Fibroblast of skin of abdomen (primary cell): ENCODE measurements at places on chromosomes 16 and 17.
A peak's percentile ranks its signal among the peaks of the same experiment; 100 is the strongest.

DNA sequence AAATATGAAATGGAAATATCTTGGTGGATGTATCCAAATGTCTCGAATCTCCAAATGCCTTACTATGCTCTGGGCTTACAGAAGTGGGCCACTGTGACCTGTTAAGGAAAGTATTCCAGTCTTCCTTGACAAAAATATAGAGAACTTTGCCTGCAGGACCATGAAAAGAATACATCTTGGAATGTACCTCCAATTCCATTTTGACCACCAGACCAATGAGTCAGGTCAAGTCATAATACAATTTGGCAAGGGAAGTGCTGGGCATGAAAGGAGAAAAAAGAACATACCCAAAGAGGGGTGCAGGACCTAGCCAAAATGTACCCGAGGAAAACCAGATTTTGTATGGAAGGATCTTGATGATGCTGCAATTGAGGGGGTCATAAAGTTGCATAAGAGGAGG is 1153.7 kb upstream of the GOT2 start:
- no peak for DNase-seq

DNA sequence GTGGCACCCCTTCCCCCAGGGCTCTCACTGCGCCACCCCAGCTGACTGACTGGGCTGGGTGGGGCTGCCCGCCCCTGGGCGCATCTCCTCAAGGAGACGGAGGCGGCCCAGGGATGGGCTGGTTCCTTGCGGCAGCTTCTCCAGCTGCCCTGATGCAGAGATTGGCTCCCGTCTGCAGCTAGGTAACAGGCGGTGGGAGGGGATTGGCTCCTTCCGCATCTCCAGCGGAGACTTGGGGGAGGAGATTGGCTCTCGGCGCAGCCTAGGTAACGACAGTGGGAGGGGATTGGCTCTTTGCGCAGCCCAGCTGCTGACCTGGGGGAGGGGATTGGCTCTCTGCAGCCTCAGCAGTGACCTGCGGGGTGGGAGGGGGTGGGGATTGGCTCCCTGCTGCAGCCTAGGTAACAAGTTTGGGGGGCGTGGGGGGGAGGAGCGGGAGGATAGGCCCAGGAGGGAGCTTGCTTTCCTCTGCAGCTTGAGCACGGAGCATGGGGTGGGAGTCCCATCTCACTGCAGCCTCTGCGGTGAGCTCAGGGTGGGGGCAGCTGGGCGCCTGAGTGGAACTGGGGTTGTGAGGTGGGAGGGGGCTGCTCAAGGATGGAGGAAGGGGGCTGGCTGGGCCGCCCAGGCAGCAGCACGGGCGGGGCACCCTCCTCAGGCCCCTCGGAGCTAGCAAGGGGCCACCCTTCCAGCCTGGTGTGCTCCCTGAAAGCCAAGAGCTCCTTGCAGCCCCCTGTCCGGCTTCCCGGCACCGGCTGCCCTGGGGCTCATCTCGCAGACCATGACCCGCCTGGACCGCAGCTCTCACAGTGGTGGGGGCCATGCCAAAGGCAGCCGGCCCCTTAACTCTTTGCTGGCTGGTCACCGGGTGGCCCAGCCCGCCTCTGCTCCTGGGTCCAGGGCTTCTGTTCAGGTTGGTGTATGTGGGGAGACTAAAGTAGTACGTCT is 6.4 kb downstream of the NFE2L1 start:
- peak; percentile 81 for DNase-seq

- no peak for DNase-seq
Observed at GRCh38 chr17:77303620-77304019, 162.9 kb downstream of the SEC14L1 start.

- DNase-seq, result no peak
Observed at GRCh38 chr16:81818568-81818896, 39.4 kb downstream of the PLCG2 start.

DNA sequence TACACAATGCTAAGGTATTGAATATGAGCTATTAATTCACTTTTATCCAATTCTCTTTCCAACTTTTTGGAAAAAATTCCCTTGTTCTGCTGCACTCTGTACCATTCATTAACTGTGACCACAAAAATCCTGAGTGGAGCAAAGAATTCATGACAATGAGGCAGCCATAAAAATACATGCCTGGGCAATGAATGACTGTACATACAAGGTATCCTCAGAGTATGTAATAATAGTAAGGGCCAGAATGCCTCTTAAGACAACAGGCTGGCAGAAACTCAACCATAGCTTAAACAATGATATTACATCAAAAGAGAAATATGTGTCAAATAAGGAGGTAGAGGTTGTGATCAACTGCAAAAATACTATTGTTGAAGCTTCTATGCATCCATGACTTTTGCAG is 74.7 kb upstream of the CA10 start:
- DNase-seq, result no peak

DNA sequence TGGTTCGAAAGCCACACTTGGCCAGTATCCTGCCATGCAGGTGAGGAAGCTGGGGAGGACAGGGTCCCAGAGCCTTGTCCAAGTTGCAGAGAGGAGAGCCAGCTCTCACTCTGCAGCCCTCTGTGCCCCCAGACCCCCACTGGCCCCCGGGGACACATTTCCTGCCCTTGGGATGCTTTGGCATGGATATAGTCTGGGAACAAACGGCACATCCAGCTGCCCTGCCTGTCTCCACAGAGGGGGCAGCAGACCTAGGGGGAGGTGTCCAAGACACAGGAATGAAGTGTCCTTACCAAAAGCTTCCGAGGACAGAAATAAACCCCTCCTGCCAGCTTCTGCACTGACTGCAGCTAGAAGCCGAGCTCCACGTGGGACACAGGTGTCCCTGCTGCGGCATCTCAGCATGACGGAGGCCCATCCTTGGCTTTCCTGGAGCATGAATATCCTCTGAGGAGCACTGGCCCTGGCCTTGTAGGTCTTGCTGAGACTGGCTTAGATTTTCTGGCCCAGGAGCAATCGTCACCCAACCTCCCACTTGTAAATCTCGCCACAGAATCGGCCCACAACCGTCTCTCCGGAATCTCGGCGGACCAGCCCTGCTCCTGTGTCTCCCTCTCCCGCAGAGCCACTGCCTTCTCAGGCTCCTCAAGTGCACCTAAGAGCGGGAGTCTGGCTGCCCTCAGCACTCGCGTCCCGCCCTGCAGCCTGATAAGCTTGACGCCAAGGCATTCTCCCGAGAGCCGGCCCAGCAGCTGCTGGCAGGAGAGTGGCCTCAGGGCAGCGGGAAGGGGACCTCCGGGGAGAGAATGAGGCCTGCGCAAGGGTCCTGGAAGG is 1.1 kb upstream of the CAPN15 start:
- peak; percentile 16 for DNase-seq

DNA sequence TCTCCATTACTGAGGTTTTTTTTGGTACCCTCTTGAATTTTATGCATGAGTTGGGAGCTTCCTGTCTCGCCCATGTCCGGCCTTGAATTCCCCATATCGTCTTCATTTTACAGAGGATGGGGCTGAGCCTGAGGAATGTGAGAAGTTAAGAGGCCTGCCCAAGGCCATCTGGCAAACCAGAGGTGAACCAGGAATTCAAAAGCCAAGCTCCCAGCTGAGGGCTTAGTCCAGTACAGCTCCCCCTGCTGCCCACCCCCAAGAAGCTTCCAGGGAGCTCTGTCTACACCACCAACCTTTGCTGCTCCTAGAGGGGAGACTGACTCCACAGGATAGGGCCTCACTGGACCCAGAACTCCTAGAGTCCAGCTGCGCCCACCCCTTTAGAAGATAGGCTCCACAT is 20.7 kb upstream of the C16orf78 start:
- DNase-seq, result peak; percentile 4

GRCh38 chr16:89581045-89581695 is 5.6 kb downstream of the CPNE7 start:
- DNase-seq, result peak; percentile 98

DNA sequence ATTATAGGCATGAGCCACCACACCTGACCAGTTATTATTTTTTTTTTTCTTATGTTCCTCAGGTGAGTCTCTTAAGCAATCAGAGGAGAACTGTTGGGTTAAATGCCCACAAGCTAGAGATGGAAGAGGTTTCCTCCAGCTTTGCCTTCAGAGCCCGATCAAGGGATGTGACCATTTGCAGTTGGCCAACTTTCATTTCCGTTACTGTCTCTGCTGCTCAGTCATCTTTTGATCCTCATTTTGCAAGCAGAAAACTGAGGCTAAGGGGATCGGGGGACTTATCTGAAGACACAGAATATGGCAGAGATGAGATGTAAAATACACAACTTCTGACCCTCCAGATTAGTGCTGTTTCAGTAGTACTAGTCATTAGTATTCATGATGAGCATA is 188.8 kb downstream of the RAB11FIP4 start:
- DNase-seq, result no peak

- no peak for DNase-seq
Observed at GRCh38 chr16:69116906-69117305, 11.5 kb downstream of the HAS3 start.

DNA sequence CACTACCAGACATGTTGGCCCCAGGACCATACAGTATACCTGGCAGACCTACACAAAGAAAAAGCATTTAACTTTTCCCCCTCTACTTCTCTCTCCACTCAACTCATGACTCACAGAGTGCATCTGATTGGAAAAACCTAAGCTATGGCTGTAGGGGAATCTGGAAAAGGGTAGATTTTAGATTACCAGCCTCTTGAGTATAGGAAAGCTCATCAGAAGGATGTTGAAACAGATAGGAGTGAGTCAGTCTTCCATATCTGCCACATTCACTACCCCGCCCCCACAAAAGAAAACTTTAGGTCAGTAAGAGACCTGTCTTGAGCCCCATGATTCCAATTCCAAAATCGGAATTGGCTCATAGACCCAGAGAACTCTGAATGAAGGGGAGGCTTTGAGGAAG is 12.3 kb downstream of the KRT9 start:
- DNase-seq, result peak; percentile 19

GRCh38 chr17:31388351-31388750 is 3.1 kb upstream of the RAB11FIP4 start:
- no peak for DNase-seq

DNA sequence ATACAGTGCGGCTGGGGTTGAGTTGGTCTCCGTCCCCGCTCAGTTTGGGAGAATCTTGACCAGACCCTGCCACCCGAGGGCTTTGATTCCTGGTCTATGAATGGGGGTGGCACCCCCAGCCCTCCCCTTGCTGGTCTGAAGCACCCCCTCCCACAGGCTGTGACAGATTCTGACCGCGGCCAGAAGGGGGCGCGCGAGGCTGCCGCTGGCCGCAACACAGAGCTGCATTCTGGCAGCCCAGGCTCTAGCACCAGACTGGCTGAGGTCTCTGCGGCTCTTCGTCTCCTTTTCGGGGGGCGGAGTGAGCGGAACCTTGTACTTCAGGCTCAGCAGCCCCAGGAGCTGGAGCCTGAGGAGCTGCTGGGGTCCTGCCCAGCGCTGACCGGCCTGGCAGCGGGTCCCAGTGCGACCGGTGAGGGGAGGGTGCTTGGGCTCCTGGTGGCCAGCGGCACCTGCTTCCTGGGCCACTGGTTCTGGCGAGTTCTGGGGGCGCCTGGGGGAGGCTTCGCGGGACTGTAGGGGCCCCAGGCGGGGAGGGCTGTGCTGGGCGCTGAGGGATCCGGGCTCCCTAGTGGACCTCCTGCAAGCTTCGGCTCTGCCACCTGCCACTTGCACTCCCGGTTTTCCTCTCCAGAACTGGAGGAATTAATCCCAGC is 1011.6 kb downstream of the KCNJ18 start:
- DNase-seq, result no peak

DNA sequence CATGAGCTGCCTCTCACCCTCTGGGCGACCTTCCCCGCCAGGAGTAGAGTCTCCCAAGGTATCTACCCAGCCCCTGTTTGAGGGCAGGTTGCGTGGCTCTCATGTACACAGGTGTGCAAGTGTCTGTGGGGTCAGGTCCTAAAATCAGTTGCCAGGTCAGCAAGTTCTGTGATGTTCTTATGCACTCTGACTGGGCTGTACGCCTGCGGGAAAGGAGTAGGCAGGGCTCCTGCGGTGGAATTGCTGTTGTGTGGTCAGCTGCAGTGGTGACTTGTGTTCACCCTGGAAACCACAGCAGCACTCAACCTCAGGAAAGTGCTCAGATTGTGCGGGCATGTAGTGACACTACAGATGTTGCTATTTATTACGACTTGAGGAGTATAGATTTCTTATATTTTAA is 19.4 kb downstream of the NARF start:
- DNase-seq, result no peak

- no peak for DNase-seq
Observed at GRCh38 chr17:76893623-76894334, 25.6 kb downstream of the MGAT5B start.

GRCh38 chr17:81553018-81553615 is 964 bp upstream of the FAAP100 start:
- peak; percentile 75 for DNase-seq

GRCh38 chr17:296379-296778 is 56.2 kb downstream of the RPH3AL start:
- DNase-seq, result no peak
